ENCODE measurements at places on chromosomes 2 and 18.
A peak's percentile ranks its signal among the peaks of the same experiment; 100 is the strongest.

- DNase-seq, result no peak
These were observed 155.3 kb upstream of the SLC39A10 start for GRCh38 chr2:195501746-195502145.

GRCh38 chr2:69947325-69947931, 14.0 kb downstream of the ASPRV1 start:
- DNase-seq, result no peak

DNA sequence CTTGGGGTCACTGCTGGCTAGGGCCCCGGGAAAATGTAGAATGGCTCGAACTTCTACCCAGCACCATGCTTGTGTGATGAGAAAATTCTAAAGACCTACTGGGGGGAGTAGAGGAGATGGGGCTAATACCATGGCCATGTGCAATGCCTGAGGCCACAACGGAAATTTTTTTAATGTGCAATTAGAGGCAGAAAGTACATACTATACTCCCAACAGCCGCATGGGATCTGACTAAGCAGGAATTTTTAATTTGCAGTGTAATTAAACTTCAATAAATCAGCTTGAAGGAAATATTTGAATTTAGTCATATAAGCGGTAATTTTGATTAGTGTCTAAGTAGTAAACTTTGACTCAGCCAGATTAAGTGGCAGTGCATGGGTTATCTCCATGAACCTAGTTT, 53.2 kb upstream of the CNGA3 start:
- DNase-seq, result no peak

DNA sequence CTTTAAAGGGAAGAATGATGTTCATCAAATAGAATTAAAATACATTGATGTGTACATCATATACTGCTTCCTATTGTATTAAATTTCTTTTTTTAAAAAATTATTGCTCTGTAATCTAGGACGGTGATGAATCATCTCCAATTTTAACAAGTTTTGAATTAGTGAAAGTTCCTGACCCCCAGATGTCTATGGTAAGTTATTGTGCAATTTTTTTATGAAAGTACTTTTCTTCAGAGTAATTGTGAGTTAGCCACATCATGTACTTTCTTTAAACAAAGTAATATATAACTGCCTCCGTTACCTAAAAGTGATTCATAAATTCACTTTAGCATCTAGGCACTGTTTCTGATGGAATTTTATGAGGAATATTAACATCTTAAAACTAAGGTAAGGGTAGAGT, 38.1 kb downstream of the PIK3C3 start:
- DNase-seq, result no peak

DNA sequence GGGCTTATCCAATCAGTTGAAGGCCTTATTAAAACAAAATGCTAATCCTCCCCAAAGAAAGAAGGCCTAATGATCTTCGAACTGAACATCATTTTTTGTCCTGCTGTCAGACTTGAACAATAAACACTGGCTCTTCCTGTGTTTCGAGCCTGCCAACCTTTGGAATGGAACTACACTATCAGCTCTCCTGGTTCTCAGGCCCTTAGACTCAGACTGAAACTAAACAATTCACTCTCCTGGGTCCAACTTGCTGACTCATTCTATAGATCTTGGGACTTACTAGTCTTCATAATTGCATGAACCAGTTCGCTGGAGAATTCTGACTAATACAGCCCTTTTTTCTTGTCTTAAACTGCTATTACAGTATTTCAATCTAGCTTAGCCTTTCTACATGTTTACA, 235.2 kb downstream of the LNPK start:
- no peak for DNase-seq

DNA sequence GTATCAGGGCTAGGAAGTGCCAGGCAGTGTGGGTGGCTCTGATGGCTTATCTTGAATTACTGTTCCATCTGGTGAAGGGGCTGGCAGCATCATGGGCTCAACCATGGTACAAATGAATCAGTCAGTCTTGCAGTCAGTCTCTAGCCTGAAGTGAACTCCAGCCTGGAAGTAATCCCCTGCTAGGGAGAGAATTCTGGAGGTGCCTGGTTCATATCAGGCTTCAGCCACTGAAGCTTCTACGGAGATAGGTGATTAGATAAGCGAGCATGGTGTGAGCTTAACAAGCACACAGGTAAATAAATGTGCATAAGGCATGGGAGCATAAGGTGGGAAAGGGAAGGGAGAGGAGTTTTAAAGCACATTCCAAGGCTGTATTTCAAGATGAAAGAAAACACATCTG, 541.7 kb downstream of the MBD2 start:
- DNase-seq, result no peak

GRCh38 chr2:235160281-235160810, 208.5 kb downstream of the SH3BP4 start:
- DNase-seq, result no peak

GRCh38 chr2:229244975-229245374, 26.1 kb downstream of the PID1 start:
- DNase-seq, result no peak

DNA sequence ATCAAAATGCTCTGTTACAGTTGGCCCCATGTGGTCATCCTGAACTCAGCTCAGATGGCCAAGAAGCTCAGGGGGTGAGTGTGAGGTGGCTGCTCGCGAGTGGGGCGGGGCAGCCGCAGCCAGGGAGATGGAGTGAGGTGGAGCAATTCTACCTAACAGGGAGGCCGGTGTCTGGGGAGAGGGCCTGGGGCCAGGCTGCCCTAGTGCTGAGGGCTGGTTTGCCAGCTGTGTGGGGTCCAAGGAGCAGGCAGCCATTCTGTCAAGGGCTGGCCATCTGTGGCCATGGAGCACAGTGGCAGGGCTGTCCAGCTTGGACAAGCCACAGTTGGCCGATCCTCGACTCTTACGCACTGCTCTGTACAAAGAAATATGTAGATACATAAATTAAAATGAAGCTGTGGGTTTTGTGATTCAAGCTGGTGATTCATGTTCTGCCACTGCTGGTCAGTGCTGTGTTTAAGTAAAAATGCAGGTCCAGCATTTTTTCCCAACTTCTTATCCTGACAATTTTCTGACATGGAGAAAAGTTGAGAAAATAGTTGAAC, 82.1 kb downstream of the HS6ST1 start:
- no peak for DNase-seq

- DNase-seq, result peak; percentile 64
These were observed 26.8 kb downstream of the ADRA2B start for GRCh38 chr2:96089356-96090195.

GRCh38 chr2:159758239-159758638, 39.8 kb downstream of the CD302 start:
- no peak for DNase-seq

Data from suprapubic skin (tissue), 4 donors.